ENCODE measurements at places on chromosomes 2 and 18.
A peak's percentile ranks its signal among the peaks of the same experiment; 100 is the strongest.

GRCh38 chr2:189679226-189679625, 4.8 kb downstream of the ANKAR start:
- DNase-seq = no peak

GRCh38 chr2:158582670-158583069, 125.9 kb downstream of the PKP4 start:
- DNase-seq = no peak

- no peak for DNase-seq
These were observed 10.2 kb downstream of the CYRIA start for GRCh38 chr2:16655445-16655837.

GRCh38 chr2:180705122-180705521, 275.3 kb upstream of the UBE2E3 start:
- DNase-seq = no peak

DNA sequence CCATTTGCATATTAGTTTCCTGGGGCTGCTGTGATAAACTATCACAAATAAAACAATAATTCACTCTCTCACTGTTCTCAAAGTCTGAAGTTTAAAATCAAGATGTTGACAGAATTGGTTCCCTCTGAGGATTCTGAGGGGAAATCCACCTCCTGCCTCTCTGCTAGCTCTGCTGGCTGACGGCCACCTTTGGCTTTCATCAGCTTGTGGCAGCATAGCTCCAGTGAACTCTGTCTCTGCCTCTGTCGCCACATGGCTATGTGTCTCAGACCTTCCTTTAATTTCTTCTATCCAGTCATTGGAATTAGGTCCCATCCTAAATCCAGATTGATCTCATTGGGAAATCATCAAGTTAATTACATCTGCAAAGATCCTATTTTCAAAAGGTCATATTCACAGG, 38.9 kb upstream of the TRIM43 start:
- DNase-seq = no peak

DNA sequence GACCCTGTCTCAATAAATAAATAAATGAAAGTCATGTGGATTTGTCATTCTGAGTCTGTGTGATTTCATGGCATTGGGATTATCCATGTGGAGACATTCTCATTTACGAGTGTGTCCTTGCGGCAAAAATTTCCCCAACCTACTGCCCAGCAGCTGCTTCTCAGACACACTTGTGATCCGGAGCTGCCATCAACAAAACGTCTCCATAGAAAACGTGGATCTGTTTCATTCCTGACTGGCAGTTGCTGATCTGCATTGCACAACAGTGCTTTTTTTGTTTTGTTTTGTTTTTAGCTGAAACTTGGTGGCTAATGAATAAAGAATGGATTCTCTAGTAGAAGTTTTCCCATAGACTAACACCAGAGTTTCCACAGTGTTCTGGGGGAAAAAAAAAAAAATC, 74.7 kb downstream of the TGIF1 start:
- DNase-seq = no peak

- DNase-seq = no peak
These were observed 8.6 kb upstream of the TMEM37 start for GRCh38 chr2:119423108-119423444.

GRCh38 chr2:143347901-143348414, 218.7 kb downstream of the ARHGAP15 start:
- DNase-seq = no peak

- no peak for DNase-seq
These were observed 403.0 kb upstream of the ID2 start for GRCh38 chr2:8278709-8279354.

DNA sequence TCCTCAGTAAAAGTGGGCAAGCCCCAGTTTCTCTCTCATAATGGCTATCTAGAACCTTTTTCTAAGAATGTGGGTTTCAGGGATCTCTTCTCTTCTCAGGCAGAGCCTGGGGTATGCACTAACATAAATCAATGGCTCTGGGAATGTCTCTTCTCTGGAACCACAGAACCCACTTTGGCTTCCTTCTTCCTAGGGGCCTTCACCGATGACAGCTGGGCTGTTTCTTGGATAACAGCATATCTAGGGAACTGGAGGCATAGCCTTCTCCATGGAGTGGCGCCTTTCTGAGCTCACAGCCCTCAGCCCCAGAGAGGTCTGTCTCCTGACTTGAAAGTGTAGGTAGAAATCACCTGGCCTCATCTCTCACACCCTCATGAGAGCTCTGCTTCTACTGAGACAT, 247.9 kb downstream of the CLIP4 start:
- DNase-seq = no peak

DNA sequence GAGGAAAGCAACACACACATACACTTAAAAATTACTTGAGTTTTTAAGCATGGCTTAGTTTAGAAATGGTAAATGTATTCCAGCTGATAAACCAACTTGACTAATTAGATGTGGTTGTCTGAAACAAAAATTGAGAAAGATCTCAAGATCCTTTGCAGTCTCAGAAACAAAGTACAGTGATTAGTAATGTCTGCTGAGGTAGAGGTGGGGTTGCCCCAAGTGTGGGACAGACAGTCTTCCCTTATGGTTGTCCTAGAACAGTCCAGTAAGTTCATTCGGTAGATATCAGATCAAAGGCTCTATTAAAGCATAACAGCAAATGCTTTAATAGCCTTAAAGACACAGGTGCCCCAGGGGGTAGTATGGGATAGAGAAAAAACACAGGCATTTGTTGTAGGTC, 94.5 kb downstream of the BARD1 start:
- no peak for DNase-seq

DNA sequence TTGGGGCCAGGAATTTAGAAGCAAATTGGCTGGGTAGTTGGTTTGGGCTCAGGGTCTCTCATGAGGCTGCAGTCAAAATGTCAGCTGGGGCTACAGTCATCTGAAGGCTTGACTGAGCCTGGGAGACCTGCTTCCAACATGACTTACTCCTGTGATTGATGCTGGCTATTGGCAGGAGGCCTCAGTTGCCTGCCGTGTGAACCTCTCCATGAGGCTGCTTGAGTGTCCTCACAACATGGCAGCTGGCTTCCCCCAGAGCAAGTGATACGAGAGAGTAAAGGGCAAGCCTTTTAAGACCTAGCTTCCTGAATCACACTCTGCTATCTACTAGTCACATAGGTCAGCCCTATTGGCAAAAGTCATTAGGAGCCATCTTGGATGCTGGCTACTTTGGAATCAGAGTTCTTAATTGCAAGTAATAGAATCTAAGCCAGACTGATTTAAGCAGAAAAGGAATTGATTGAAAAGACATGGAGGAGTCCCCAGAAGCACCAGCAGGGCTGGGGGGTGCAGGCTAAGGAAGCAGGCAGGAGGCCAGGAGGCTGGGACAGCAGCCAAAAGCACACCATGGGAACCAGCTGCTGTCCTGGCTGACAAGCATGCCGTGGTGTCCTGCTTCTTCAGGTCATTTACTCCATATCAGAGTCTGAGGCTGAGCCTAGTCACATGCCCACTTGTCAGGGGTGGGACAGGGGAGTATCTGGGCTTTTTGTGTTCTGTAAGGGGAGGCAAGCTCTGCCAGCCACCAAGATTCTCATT, 7.8 kb upstream of the GIGYF2 start:
- DNase-seq = no peak

DNA sequence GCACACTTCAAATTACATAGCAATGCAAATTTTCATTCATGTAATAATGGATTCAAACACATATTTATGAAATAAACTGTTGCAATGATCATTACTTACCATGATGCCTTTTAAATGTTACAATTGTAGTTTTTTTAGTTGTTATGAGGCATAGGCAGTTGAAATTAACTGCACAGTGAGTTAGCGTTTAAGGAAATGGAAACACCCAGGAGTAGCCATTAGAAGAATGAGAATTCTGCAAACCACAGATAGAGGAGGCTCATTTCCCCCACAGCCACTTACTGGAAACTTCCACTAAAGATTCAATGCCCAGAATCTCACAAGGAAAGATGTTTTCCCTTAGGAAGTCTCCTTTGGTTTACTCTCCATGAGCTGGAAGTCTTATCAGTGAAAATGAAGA, 8.4 kb downstream of the ARL4C start:
- DNase-seq = no peak

DNA sequence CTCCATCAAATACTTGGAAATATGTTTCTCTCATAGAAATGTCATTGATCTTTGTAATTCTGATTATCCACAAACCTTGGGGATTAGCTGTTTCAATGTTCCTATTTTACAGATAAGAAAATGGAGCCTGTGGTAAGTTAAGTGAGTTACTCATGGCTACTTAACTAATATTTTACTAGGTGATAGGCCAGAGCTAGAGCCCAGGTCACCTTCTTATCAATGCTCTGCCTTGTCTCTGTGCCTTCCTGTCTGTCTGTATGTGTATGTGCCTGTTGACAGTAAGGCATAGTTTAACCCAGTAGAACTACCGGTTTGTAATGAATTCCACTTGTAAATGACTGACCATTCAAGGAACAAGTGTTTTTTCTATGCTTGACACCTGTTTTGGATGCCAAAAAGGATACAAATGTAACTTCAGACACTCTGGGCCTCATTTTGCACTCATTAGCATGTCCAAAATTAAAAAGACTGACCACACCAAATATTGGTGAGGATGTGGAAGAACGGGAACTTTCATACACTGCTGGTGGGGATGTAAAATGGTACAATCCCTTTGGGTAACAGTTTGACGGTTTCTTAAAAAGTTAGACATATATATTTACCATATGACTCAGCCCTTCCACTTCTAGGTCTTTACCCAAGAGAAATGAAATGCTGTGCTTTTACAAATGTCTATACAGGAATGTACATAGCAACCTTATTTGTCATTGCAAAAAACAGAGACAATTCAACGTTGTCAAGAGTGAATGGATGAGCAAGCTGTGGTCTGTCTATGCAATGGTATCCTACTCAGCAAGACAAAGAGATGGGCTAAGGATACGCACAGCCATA, 19.6 kb upstream of the IL1A start:
- DNase-seq = no peak

- peak; percentile 34 for DNase-seq
These were observed 1.3 kb downstream of the CIAO1 start for GRCh38 chr2:96267159-96267971.

DNA sequence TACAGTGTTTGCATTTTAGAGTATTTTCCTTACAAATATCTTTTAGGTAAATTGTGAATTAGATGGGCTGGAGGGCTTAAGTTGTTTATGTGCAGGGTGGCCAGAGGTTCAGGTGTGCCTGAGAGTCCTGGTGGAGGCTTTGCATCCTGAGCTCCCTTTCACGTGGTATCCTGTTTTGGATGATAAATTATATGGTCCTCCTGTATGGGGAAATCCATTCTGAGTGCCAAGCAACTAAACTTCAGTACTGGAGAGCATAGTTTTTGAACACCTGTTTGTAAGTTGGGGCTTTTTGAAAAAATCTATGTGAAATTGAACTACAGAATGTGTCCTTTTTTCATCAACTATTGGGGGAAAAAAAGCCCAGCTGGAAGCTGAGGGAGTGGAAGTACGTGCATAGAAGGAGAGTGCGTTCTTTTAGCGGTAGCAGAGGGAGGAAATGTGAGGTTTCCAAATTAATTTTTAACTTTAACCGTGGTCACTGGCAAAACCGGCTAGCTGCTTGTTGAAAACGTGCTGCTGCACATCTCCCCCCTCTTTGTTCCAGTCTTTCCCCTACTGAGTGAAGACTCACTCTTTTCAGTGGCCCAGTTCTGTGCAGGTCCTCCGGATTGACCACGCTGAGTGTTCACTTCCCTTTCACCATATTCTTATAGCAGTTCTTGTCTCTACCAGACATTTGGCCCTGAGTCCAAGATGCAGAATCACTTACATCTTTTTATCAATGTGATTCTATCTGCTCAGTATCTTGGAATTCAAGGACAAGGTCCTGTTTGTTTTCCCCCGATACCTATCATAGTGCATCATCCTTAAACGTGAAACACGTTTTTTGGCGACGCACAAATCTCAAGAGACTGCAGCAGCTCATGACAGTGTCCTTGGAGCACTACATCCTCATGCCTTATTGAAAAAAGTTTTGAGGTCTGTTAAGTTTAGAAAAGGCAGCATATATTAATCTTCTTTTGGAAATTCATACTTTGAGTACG, 15.3 kb downstream of the CNOT11 start:
- DNase-seq = no peak

DNA sequence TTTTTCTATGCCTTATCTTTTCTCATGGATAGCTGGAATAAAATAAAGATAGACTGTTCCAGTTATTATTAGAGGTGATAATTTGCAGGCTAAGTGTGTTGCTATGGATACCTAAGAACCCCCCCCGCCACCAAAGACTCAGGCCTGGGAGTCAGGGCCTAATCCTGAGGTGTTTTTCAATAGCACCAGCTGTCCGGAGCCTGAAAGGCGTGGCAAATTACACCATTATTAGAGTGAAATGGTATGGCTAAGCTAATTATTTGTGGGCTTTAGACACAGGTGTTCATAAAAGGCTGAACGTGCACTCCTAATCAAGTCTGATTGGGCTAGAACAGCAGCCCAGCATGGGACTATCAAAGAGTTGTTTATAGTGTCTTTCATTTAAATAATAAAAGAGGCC, 293.2 kb upstream of the DCC start:
- DNase-seq = no peak

- no peak for DNase-seq
These were observed 2.0 kb downstream of the DLX1 start for GRCh38 chr2:172087207-172087779.

GRCh38 chr2:28754321-28754720, 2.7 kb downstream of the PPP1CB start:
- no peak for DNase-seq

DNA sequence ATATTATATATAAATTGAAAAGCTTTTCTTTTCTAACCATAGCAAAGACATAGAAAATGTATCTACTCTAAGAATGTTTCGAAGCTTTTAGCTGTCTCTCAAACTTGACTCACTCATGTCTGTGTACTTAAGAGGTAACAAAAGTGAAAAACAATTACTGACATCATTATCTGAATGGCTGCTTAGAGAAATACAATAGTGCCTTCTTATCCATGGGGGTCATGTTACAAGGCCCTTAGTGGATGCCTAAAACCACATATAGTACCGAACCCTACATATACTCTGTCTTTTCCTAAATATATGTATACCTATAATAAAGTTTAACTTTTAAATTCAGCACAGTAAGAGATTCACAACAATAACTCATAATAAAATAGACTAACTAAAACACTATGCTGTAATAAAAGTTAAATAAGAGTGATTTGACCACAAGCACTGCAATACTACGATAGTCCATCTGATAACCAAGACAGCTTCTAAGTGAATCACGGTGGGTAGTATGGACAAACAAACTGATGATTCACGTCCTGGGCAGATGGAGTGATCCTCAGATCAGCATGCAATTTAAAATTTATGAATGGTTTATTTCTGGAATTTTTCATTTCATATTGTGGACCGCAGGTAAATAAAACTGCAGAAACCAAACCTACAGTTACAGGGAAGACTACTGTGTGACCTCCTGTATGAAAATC, 246.2 kb downstream of the XIRP2 start:
- DNase-seq = no peak

DNA sequence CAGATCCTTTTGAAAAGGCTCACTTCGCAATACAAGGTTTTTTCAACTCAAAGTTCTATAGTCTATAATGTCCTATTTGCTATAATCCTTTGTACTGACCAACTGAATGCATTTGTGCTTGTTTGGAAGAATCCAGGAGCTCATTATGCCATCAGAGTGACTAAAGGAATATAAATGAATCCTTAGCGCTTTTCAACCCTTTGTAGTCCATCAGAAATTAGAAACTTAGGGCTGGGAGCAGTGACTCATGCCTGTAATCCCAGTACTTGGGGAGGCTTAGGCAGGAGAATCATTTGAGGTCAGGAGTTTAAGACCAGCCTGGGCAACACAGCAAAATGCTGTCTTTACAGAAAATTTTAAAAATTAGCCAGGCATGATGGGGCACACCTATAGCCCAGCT, 330.2 kb upstream of the CHAC2 start:
- no peak for DNase-seq

Measured in activated CD8-positive, alpha-beta memory T cell treated with anti-CD3 and anti-CD28 coated beads, Interleukin-2, amount 50 U/mL, for 4 hours (primary cell).